Activated naive CD4-positive, alpha-beta T cell (primary cell): ENCODE measurements at places on chromosomes 2 and 18.

DNA sequence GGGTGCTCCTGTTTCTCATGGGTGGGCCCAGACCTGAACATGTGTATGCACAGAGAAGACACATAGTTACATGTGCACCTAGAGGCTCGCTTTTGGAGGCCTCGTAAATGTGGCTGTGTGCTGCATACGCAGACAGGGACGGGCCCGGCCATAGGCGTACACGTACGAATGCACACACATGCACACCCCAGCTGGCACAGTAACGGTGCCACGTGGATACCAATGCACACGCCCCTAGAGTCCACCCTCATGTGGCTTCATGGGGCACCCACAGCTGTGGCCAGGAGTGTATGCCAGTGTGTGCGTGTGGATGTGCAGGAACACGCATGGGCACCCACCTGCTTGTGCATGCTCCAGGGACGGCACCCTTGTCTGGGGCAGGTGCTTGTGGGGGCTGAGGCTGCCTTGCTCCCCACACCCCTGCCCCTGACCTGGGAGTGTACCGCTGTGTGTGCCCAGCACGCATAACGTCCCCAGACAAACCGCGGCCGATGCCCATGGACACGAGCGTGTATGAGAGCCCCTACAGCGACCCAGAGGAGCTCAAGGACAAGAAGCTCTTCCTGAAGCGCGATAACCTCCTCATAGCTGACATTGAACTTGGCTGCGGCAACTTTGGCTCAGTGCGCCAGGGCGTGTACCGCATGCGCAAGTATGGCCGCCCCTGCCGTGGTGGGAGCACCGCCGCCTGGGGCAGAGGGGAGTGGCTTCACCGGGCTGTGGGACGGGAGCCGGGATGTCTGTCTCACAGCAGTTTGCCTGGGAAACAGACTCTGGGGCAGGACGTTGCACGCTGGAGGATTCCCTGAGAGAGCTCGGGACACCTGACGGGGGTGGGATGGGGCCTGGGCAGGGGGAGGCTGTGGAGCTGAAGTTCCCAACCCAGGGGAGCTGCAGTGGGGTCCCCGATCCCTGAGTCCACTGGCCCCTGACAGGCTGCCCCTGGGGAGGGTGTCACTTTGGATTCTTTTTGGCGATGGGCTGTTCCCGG lies 21.0 kb downstream of the ZAP70 start:
- DNase-seq = no peak

DNA sequence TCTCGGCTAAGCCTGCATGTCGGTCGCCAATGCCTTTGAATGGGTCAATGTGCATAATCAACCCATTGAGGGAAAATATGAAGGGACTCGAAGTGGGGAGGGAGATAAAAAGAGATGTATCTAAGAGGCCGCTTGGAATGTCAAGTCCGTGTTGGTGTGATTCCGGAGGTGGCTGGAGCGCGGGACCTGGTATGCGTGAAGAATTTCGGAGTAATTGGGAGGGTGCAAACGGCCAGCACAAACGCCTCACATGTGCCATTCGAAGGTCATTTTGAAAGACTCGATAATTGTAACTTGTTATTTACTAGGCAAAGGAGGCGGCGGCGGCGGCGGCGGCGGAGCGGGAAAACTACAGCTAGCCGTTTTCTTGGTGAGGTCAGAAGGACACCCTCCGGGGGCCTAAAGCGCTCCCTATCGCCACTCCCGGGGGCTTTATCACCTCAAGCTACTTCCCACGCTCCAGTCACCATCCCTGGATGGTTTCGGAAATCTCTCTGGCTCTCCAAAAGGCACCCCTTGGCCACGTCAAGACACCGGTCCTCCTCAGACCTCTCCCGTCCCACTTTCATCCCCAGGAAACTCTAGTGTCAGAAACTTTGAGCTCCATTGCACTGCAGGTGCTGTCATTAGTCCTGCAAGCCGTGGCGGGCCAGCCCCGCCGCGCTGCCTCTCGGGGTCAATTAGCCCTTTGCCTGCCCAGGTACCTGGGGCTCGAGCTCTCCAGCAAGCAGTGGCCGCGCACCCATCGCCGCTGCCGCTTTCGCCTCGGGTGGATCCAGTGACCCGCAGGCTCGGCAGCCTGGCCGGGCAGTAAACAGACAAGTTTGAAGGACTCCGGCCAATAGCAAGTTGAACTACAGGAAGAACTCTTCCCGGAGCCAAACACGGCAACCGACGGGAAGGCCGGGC lies 1.5 kb downstream of the ERBB4 start:
- no peak for DNase-seq

GRCh38 chr18:56627991-56628390 lies 10.4 kb downstream of the TXNL1 start:
- no peak for DNase-seq

DNA sequence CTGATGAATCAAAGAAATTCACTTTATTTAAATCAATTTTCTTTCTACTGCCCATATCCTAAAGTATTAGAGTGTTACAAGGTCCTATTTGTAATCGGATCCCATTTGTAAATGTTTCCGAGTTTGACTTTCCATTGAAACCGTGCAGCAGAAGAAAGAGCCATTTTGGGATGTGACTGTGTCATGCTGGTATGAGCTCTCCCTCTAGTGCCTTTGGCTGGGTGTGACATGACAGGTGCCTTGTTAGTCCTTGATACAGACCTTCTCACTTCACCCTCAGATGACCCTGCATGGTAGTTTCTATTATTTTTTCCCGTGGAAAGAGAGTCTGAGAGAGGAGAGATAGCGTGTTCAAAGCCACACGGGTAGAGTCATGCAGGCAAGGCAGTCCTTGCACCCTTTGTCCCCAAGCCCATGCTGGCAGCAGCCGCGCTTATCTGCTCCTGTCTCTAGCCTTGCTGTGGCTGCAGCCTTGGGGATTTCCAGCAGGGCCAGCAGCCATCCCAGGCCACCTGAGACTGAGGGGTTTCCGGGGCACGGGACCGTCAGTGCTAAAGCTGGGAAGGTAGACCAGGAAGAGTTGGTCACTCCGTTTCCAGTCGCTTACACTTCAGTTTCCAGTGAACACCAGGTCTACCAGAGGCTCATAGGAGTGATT lies 21.4 kb downstream of the CHMP1B start:
- no peak for DNase-seq

- DNase-seq = no peak
Observed at GRCh38 chr2:101516823-101517690, 42.1 kb upstream of the RFX8 start.

- no peak for DNase-seq
Observed at GRCh38 chr2:32012872-32013271, 2.1 kb upstream of the MEMO1 start.

- no peak for DNase-seq
Observed at GRCh38 chr2:120105360-120105759, 92.5 kb downstream of the EPB41L5 start.
